ENCODE measurements at places on chromosomes 6 and 20.
A peak's percentile ranks its signal among the peaks of the same experiment; 100 is the strongest.

- no peak for DNase-seq
Observed at GRCh38 chr6:105553171-105553570, 150.3 kb upstream of the PREP start.

DNA sequence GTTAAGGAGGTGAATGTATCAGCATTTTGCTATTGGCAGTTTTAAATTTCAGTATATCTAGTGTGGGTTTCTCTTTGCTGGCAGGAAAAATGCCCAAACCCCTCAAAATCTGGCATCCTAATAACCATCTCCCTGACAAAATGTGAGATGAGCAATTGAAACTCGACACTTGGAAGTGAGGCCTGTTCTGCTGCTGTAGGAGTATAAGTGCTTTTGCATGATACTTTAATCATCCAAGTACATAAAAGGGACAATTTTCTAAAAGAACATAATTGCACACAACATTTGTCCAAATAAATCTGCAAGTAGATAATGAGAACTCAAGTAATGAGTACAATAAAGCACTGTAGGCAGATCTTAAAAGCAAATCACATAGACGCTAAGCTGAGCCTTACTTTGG is 36.5 kb downstream of the LAMP5 start:
- no peak for DNase-seq

GRCh38 chr6:131803007-131803769 is 4.6 kb upstream of the ENPP1 start:
- DNase-seq: no peak

- DNase-seq: no peak
Observed at GRCh38 chr20:62548471-62548870, 72.7 kb upstream of the GATA5 start.

GRCh38 chr6:63750400-63750799 is 114.8 kb downstream of the PHF3 start:
- DNase-seq: no peak

GRCh38 chr6:4698901-4699659 is 77.1 kb upstream of the CDYL start:
- DNase-seq: no peak

DNA sequence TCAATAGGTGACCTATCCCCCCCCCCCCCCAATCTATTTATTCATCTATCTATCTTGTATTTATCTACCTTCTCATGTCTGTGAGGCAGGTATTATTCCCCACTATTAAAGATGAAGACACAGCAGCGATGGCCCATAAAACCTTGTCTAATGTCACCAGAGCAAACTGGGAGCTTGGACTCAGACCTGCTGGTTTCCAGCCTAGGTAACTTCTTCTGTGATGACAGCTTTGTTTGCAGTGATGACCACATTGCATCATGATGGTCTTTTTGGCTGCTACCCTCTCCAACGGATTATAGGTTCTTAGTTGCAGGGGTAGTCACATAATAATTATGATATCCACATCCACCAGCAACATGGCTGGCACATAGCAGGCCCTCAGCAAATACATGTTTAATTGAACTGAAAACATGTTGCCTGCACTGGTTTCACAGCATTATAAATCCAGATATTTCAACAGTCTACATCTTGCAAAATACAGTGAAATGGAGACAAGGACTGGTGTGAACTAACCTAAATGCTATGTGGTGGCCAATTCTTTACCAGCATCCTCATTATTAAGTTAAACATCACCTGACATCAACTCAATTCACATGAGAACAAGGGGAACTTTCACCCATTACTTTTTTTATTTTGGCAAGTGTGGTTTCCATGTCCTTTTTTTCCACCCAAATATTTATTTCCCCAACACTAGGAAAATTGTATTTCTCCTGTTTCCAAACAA is 712.5 kb upstream of the NRSN1 start:
- peak; percentile 83 for DNase-seq

GRCh38 chr6:120164531-120164930 is 815.0 kb upstream of the MAN1A1 start:
- no peak for DNase-seq

DNA sequence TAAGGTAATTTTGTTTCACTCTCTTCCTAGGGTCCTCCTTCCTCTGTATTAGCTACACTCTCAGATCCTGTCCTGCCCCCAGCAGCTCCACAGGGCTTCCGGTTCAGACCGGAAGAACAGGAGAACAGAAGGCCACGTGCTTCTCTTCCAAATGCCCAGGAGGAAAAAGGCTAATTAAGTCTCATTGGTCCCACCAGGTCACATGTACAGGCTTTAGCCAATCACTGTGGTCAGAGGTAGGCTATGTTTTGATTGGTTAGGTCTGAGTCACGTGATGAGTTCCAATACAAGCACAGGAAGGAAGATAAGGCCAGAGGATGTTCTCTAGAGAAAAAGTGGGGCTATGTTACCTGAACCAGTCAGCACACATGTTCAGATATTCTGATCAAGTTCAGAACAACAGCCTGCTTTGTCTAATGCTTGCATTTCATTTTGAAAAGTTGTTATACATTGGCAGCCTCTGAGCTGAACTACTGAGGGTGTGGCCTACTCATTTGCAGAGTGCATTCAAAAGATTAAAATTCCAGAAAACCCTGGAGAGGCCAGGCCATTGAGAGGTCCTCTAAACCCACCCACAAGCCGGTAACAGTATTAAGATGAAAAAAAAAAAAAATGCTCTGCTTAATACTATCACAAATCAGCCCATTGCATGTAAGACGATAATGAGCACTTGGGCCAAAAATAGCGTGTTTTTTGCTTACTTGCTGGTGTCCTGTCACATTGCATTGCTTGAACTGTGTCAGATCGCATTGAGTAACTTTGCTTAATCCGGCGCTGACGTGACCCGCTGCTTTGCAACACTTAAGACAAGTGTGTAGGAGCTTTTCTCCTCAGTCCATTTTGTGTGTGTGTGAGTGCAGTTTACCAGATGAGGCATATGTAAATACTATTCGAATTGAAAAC is 170.3 kb downstream of the TSHZ2 start:
- no peak for DNase-seq

- DNase-seq: no peak
Observed at GRCh38 chr20:63406011-63406410, 44.9 kb upstream of the CHRNA4 start.

- peak; percentile 44 for DNase-seq
Observed at GRCh38 chr6:1864496-1864895, 254.8 kb downstream of the FOXC1 start.

DNA sequence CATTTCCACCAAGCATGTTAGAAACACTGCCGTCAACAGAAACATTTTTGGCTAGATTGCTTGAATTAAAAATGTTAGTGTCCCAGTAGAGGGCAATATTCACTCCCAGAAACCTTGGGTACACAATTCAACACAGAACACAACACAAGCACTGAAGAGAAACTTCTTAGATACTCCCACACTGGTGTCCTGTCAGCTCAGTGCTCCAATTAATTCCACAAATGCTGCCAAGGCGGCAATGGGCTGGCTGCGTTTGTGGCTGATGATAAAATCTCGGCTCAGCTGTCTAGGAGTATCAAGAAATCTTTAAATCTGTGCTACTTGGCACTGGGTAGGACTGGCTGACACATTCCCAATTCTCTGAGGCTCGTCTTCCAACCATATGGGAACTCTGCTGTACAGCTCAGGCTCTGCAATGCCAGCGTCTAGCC is 39.3 kb downstream of the BEND3 start:
- peak; percentile 16 for DNase-seq

- no peak for DNase-seq
Observed at GRCh38 chr6:89483111-89483720, 50.3 kb downstream of the ANKRD6 start.

GRCh38 chr6:85047818-85048217 is 283.4 kb upstream of the TBX18 start:
- no peak for DNase-seq

DNA sequence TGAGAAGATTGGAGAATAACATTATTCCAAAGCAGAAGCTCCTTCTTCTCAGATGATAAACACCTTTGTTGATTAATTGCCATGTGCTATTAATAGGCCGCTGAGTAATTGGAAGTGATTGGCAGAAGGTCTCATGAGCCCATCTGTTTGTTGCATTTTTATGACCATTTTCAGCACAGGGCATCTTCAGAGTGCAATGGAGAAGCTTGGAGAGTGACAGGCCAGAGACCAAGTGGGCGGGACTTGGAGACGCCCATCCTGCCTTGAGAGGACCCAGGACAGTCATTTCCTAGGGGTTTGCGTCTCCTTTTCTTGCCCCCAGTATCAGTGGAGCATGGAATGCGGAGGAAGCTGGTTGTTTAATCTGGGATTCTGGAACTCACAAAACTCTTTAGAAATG is 89.5 kb downstream of the CDH4 start:
- DNase-seq: no peak

DNA sequence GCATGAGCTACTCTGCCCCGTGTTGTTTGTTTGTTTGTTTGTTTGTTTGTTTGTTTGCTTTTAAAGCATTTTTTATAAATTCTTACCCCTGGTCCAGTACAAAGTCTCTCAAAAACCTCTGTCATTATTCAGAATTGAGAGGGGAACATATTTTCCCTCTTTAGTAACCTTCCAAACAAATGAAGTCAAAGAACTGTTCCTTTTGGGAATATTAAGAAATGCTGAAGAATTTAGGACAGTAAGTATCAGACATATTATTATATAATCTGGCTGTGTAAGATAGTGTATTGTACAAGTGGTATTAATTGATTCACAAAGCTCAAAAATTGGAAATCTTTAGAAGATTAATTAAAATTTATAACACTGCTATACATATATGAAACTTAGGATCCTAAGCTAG is 54.7 kb downstream of the BMP5 start:
- no peak for DNase-seq

DNA sequence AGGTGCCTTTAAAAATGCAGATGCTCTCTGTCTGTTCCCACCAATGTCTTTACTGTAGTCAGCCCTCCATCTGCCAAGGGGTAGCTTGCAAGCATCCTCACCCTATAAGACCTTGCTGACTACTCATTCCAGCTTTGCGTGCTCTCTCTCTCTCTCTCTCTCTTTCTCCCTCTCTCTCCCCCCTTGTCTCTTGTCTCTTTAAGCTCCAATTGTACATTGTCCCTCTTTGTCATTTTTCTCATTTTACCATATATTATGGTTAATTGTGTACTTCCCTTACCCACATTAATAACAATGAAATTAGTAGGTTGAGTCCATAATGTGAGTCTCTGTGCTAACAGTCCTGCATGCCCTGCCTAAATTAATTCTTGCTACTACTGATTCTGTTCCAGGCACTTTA is 350.2 kb upstream of the CDH4 start:
- no peak for DNase-seq

DNA sequence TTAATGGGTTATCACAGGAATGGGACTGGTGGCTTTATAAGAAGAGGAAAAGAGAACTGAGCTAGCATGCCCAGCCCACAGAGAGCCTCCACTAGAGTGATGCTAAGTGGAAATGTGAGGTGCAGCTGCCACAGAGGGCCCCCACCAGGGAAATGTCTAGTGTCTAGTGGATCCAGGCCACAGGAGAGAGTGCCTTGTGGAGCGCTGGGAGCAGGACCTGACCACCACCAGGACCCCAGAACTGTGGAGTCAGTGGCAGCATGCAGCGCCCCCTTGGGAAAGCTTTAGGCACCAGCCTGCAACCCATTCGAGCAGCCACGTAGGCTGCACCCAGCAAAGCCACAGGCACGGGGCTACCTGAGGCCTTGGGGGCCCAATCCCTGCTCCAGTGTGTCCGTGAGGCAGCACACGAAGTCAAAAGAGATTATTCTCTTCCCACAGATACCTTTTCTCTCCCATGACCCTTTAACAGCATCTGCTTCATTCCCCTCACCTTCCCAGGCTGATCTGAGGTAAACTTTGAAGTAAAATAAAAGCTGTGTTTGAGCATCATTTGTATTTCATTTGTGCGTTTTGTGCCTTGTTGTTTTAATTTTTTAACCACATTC is 4.4 kb downstream of the HLA-E start:
- DNase-seq: no peak

- DNase-seq: no peak
Observed at GRCh38 chr6:143546599-143546998, 35.1 kb upstream of the FUCA2 start.

DNA sequence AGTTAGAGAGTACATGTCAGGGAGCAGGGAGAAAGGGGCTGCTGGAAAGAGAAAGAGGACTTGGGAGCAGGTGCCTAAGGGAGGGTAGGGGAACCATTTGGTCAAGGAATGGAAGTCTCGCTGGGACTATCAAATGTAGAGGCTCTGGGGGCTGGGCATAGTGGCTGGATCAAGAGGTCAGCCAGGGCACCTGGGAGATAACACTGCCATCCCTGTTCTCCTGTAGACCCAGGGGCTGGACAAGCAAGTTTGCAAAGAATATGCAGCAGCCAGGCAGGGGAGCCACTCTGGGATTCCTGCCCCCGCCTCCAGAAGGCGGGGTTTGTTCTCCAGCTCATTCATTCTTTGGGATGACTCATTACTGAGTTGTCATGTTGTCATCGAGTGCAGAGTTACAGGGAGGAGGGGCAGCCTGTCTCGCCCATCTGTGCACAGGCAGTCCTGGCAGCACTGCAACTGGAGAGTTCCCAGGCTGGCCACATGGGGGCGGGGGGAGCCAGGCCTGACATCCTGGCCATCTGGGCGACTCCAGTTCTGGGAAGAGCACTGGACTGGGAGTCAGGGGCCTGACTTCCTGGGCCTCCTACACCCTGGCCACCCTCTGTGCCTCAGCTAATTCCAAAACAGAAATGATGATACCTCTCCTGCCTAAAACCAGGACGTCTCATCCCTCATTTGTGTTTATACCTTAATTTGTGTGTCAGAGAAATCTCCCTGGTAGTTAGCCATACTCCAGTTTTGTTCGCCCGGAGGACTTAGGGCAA is 28.2 kb upstream of the ZFAND3 start:
- peak; percentile 94 for DNase-seq

GRCh38 chr6:165581678-165582077 is 81.4 kb downstream of the PDE10A start:
- DNase-seq: no peak

- no peak for DNase-seq
Observed at GRCh38 chr6:138406443-138406842, 2.4 kb downstream of the HEBP2 start.

- DNase-seq: no peak
Observed at GRCh38 chr6:138727182-138727581, 46.4 kb upstream of the CCDC28A start.

GRCh38 chr6:4567141-4567540 is 209.1 kb upstream of the CDYL start:
- DNase-seq: peak; percentile 14

DNA sequence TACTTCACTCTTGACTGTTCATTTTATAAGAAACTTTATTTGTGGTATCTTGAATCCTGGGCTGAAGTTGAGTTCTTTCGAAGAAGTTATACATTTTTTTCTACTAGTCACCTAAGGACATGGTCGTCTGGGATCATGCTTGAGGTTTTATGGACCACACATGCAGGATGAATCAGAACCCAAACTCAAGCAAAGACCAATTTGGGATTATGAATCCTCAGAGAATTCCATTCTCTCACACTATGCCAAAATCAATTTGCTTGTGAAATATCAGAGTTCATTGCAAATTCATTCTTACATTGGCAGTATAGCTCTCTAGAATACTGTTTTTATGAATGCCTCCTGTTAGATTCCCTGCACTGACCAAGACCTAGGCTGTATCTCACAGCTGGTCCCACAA is 114.3 kb upstream of the HDAC2 start:
- DNase-seq: peak; percentile 20

DNA sequence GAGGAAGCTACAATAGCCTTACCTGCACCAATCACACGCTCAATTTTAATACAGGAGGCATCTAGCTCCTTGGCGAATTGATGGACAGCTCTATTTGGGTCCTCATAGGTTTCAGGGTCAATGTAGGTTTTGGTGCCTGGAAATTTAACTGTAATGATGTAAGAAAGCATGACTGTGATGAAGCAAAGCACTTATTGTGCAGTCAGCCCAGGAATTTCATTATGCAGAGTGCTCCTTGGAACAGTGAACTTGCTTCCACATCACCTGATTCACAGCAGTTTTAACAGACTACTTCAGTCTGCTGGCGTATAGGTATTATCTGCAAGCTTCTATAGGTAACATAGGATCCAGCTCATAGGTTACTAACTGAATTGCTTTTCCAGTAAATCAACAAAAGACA is 160.0 kb downstream of the EPHA7 start:
- DNase-seq: no peak

Measured in fibroblast of gingiva (primary cell).